ENCODE measurements at places on chromosomes 1 and 21. TPM values are rescaled to one million over a fixed set of nuclear protein-coding genes. Genes with fewer than 3 reads are reported as not detected.

SSBP3 gene
- 7.7 TPM for total RNA-seq

GREM2 gene
- total RNA-seq: 0.19 TPM

GRCh38 chr1:162008799-162009198, 14.9 kb downstream of the OLFML2B start:
- DNase-seq: no peak

- DNase-seq: no peak
Observed at GRCh38 chr1:159974350-159974965, 20.4 kb upstream of the SLAMF9 start.

- DNase-seq: no peak
Observed at GRCh38 chr1:194959795-194960194, 1648.4 kb downstream of the KCNT2 start.

DNA sequence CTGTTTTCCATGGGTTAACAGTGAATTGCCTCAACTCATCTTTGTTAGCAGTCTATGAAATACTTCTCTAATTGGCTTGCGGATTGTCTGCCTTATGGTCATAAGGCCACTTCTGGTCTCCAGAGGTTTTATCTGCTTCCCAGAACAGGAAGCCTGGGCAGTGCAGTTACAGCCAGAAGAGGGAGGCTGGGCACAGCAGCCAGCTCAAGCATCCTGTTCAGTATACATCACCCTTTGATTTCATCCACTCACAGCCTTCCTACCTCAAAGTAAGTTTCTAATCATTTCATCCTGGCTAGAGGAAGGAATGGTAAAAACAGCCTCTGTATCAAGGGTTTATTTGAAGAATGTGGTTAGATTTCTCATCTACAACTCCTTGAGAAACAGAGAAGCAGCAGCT, 311.5 kb upstream of the DEPDC1 start:
- no peak for DNase-seq

DNA sequence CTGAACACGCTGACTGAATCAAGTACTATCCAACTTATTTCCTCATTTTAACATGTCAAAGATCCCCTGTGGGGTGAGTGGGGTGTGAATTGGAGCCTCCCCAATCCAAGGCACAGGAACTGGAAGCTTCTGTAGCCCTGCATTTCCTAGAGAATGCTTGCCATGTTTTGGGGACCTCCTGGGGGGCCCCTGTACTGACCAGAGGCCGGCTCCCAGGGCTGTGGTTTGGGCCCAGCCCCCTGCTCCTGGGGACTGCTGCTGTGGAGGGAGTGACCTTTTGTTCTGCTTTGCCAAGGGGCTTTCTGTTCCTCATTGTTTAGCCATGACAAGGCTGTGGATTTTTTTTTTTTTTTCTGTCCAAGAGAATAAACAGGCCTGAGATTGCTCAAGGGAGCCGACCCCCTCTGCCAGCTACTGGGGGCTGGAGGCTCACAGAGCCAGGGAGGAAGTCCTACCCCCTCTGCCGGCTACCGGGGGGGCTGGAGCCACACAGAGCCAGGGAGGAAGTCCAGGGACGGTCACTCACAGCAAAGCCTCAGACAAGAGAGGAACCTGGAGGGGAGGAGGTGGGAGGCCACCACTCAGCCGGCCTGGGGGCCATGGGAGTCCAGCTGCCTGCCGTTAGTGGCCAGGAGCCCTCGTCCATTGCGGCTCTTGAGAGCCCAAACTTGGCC, 17.4 kb downstream of the TNFRSF1B start:
- DNase-seq: no peak

GRCh38 chr21:36127977-36128376, 6.9 kb upstream of the CBR3 start:
- no peak for DNase-seq

KIF21B gene
- total RNA-seq: 1.6 TPM

PYHIN1 gene
- 1.3 TPM for total RNA-seq

DNA sequence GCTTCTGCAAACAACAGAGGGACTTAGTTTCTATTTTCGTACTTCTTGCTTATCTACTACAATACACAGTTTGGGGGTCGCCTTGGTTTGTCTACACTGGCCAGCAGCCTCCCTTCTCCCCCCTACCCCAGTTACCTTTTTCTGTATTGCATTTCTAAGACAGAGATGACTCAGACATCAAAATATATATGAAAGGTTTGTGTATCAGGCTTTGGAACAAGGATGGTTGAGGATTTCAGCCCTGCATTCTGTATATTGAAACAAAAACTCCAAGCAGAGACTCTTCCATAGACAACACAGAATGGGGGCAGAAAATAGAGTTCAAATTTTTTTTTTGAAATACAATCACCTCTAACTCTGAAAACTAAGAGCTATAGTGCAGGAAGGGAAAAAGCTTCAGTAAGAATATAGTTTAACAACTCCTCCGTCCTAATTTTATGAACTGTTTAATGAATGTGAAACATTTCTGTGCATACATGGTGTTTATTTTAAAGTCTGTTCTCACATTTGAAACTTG, 1.9 kb downstream of the SAMD13 start:
- no peak for DNase-seq

Data from liver (tissue), 10 donors.